ENCODE measurements at places on chromosomes 4 and X.

- DNase-seq: no peak
Measured at GRCh38 chr4:183244506-183244905, 75.6 kb downstream of the CLDN22 start.

- DNase-seq: no peak
Measured at GRCh38 chr4:87120411-87121162, 99.8 kb downstream of the KLHL8 start.

DNA sequence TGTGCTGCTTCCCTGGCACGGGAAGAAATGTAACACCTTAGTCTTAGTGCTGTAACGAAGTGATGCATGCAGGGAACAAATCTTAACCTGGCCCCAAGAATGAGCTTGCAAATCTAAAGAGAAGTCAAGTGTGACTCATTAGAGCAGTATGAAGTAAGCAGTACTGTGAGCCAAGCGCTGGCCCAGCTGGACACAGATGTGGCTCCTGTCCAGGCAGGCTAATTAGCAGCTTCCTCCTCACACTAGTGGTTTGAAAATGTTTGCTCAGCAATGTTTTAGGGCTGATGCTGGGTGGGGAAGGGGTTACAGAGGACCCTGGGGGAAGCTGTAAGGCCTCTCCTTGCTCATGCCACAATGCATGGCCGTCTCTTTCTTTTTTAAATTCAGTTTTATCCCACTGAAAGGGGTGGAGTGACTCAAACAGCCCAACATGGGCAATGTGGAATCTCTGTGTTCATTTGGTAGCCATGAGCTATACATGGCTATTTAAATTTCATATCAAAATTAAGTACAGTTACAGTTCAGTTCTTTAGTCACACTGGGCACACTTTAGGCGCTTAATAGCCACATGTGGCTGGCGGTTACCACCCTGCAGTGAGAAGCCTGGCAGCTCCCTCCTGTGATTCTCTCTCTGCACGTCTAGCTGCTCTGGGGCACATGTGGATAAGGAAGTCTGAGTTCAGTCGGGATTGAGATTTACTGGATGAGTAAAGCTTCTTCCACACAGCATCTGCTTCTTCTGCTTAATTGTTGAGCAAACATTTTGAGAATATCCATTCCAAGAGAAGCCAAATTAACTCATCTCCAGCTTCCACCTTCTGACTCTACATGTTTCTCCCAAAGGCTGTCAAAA, 48.8 kb downstream of the MAP7D2 start:
- DNase-seq: no peak

DNA sequence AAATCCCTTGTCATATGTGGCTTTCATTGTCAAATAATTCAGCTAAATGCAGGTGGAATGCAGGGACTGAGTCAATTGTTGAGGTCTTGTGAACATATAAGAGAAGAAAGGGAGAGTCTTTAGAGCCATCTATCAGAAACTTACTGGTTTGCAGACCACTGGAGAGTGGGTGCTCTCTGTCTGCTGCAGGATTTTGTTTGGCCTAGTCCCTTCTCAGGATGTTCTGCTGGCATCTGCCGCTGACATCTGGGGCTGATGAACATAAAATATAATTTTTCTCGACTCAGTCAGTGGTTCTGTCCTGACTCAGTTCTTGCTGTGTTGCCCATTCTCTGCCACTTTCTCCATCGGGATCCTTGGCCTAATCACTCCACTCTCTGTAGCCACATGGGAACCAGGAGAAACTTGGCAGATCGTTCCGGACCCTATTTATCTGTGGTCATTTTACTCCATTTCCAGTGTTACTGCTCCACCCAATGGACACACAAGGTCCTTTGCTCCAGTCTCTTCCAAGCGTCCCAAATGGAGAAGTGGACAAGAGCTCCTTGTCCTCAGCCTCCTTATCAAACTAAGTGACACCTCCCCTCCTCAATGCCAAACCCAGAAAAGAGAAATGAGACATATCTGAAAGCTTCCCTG, 436.2 kb downstream of the FAT4 start:
- DNase-seq: no peak

- DNase-seq: no peak
Measured at GRCh38 chr4:14143892-14144291, 516.4 kb upstream of the BOD1L1 start.

DNA sequence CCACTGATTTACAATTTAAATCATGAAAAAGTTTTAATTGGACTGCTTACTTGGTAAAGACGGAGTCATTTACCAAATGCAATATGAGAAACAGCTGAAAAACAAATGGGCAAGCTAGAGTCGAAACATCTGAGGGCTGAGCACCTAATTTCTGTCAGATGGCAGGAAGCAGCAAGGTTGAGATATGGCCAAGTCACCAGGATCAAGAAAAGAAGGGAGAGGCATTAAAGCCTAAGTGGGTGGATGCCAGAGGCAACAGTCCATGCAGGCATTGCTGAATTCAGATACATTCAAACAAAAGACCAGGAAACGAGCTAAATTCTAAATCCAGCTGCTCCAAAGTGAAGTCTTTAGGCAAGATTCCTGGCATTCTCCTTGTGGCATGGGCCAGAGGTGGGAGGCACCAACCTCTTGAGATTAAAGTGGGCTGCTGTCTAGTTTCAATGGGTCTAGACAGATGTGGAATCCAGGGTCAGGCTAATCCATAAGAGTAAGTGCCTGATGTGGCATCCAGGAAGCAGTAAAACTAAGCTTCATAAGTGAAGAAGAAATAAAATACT, 8.0 kb upstream of the ARSJ start:
- no peak for DNase-seq

All from stimulated activated CD8-positive, alpha-beta memory T cell treated with anti-CD3 and anti-CD28 coated beads, Interleukin-4, amount 100 ng/mL, for 24 hours (primary cell).